ENCODE measurements at places on chromosomes 4 and X.

DNA sequence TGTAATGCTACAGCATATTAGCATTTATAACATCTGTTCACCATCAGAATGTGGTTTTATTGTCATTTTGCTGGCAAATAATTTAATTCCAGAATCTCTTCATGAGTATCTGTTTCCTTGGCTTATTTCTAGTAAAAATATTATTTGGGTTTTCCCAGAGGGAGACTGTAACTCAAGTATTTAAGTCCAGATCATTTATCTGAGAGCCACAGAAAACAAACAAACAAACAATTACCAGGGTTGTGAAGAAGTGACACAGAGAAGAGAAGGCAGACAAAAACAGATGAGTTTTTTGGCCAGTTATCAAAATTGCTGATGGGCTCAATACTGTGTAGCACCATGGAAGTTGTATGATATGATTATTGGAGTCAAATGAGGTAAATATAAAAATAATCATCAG, 515.1 kb downstream of the TECRL start:
- no peak for DNase-seq

DNA sequence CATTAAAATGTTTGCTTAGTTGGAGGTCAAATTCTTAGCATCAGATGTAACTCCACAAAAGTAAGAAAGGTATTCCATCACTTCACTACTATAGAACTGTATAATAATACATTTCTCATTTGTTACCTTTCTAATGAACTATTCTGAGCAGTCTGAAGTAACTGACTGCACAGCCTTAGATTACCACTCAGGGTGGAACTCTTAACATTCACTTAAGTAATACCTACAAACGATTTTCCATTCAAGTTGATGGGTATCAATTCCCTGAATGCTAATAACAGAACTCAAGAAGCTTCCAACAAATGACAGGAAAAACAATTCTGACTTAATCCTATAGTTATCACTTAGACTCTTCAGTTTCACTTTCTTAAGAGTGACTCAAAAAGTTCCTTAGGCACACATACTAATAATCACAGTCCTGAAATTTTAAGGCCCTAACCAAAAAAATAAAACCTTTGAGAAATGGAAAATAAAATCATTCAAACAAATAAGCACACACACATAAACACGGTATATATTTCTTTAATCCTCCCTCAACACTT, 20.9 kb downstream of the HNRNPD start:
- no peak for DNase-seq

DNA sequence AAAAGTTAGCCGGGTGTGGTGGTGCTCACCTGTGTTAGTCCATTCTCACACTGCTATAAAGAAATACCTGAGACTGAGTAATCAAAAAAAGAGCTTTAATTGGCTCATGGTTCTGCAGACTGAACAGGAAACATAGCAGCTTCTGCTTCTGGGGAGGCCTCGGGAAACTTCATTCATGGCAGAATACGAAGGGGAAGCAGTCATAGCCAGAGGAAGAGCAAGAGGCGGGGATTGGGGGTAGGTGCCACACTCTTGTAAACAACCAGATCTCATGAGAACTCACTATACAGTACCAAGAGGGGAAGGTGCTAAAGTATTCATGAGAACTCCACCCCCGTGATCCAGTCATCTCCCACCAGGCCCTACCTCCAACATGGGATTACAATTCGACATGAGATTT, 64.1 kb downstream of the BEND4 start:
- DNase-seq: no peak

GRCh38 chr4:148808416-148808815, 366.2 kb upstream of the NR3C2 start:
- DNase-seq: no peak

GRCh38 chrX:49176421-49177326, 5.0 kb downstream of the PLP2 start:
- no peak for DNase-seq

DNA sequence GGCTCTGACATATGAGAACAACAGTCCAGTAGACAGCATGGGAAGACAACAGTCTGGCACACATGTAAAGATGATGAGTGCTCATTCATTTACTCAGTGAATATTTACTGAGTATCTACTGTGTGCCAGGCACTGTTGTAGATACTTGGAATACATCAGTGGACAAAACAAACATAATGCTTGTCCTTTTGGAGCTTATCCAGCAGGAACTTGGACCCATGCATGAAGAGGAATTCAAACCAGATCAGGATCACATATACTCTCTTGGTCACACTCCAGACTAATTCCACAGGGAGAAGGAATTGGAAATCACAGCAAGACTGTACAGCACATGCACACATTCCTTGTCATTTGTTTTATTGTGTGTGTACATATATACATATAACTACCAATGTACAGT, 217.6 kb upstream of the TTC29 start:
- DNase-seq: no peak

- DNase-seq: no peak
Measured at GRCh38 chr4:20217521-20217920, 34.2 kb upstream of the SLIT2 start.

GRCh38 chr4:8207314-8207713, 8.2 kb downstream of the SH3TC1 start:
- no peak for DNase-seq

- no peak for DNase-seq
Measured at GRCh38 chr4:129239088-129239487, 143.1 kb downstream of the C4orf33 start.

DNA sequence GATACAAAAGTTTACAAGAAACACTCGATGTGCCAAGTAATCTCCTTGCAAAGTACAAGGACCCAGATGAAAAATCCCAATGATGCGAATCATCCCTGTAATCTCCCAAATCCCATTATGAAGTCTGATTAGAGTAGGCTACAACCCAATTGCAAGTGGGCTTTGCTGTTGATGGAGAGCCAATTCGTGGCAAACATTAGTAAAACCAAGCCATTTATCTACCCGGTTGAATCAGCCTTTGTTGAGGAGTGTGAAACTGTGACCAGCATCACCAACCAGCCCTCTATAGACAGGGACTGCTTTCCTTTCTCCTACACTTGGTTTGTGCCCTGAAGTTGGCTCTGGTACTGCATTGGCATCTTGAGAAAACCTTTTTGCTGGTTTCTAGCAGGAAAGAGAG, 1.2 kb upstream of the PRPS2 start:
- no peak for DNase-seq

- DNase-seq: no peak
Measured at GRCh38 chr4:152938237-152938947, 2.3 kb downstream of the FHDC1 start.

GRCh38 chr4:174538123-174538875, 16.0 kb upstream of the HPGD start:
- DNase-seq: no peak

Data from esophagus muscularis mucosa (tissue), 4 donors.